Psoas muscle (tissue), 8 donors: ENCODE measurements at places on chromosomes 5 and 9. TPM values are rescaled to one million over a fixed set of nuclear protein-coding genes. Genes with fewer than 3 reads are reported as not detected.

- no peak for DNase-seq
Measured at GRCh38 chr5:949815-950560, 57.3 kb downstream of the TRIP13 start.

- no peak for DNase-seq
Measured at GRCh38 chr5:31047007-31047406, 146.5 kb upstream of the CDH6 start.

- DNase-seq, result no peak
Measured at GRCh38 chr9:89542401-89543021, 44.6 kb upstream of the SEMA4D start.

The C9 gene
- not detected for total RNA-seq

The CDH6 gene
- 1.6 TPM for total RNA-seq

The IQGAP2 gene
- total RNA-seq, result 1.5 TPM
